ENCODE measurements at places on chromosomes 2 and 18.

DNA sequence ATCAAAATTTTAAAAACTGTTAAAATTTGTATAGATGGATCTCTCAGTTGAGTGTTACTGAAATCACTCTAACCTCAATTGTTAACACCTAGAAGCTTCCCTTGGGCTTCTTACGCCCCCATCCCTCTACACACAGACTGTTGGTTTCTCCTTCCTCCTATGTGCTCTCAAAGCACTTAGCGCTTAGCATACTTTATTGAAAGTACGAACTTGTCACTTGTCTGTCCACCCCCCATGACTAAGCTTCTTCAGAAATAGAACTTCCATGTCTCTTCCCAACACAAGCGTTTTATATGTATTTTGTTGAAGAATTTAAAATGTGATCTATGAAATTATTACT is 441 bp downstream of the MPHOSPH10 start:
- no peak for DNase-seq

GRCh38 chr2:197195518-197195917 is 115.1 kb downstream of the ANKRD44 start:
- DNase-seq, result no peak

- DNase-seq, result no peak
These were observed 4.0 kb downstream of the KANSL1L start for GRCh38 chr2:210167227-210167626.

- no peak for DNase-seq
These were observed 241.0 kb upstream of the RBBP8 start for GRCh38 chr18:22691946-22692710.

DNA sequence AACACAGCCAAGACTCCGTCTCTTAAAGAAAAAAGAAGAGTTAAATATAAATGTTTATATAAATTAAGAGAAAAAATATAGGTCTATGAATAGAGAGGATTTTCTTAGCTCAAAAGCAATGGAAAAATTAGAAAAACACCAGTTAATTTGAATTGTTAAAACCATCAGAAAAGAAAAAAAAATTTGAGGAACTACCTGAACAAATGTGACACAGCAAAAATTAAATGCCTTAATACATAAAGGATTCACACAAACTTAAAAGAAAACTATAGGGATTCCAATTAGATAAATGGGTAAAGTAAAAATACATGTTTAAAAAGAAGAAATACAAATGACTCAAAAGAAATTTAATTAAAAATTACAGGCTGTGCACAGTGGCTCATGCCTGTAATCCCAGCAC is 147.9 kb upstream of the DNMT3A start:
- DNase-seq, result no peak

GRCh38 chr18:59996370-59996966 is 96.7 kb downstream of the PMAIP1 start:
- DNase-seq, result no peak

DNA sequence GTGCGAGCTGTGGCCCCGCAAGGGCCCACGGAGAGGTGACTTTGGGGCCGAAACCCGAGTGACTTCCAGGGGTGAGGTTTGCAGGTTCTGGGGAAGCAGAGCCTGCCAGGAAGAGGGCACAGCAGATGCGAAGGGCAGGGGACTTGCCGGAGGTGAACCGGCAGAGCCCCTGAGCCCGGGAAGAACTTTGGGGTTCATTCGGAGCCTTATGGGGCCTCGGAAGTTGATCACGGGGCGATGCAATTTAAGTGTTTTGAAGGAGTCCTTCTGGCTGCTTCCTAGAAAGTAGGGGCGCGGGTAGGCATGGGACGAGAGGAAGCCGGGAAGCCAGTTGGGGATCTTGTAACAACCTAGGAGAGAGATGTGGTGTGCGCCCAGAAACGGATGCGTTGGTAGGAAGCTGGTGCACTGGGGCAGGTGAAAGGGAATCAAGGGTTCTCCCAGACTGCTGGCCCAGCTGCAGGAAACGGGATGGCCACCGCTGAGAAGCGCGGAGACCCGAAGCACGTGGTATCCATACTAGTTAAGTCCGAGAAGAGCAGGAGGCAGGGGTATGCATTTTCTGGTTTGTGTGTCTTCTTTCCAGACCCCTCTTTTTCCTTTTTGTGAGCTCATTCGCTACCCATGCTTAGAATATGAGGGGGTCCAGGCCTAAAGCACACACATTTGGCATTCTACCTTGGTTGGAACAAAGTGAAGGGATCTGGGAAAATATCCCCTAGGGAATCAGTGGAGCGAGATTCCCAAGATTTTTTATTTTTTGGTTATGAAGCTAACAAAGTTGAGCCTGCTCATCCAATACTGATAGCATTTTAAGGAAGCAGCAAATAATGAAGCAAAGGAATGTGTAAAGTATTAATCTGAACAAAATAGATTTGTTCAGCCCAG is 758 bp downstream of the SCLY start:
- no peak for DNase-seq

DNA sequence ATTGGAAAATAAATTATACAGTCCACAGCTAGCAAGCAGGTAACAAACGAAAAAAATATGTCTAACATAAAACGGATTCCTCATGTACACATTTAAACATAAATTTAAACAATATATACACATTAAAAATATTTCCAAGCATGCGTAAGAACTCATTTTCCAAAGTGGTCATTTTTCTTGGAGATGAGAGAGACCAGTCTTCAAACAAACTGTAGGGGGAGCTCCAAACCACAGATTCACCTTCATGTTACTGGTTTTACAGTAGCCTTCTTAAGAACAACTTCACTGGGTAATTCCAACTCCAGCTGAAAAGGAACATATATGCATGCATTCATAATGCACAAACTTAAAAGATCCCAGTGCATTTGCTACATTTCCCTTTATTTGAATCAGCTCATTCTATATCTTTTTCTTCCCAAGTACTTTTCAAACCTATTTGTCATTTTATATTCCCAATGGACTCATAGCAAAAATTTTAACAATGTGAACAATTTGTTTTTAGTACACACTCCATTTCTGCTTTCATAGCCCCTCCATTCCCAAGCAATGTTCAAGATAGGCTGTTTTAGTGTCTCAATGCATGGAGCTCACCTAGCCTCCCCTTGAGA is 4.7 kb upstream of the STAMBP start:
- DNase-seq, result no peak

DNA sequence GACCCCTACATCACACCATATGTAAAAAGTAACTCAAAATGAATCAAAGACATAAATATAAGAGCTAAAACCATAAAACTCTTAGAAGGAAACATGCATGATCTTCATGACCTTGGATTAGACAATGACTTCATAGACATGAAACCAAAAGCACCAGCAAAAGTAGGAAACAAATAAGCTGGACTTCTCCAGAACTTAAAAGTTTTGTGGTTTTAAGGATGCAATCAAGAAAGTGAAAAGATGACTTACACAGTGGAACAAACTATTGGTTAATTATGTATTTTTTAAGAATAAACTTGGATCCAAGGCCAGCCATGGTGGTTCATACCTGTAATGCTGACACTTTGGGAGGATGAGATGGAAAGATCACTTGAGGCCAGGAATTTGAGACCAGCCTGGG is 150.2 kb downstream of the GALNT1 start:
- no peak for DNase-seq

DNA sequence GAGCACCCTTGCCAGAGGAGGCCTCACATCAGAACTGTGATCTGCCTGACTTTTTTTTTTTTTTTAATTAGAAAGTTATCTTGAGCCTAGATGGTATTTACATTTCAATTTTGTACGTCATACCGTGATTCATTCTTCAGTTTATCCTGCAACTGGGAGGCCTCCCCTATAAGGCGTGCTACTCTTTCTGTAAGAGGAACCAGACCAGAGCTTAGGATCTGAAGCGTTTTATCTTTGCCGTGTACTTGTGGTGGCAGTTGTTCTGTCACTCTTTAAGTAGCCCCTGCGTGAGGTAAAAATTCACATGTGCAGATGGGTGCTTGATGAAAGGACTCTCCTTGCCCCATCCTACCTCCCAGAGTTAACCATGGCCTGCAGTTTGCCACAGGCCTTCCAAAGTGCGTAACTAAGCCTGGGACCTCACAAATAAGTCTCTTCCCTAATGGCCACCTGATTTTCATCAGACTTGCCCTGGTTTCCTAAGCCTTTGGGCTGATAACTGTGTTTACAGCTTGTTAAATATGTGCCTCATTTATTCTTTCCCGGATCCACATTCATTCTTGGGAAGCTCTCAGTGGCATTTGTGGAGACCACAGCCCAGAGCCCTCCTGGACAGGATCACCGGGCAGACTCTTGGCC is 96.0 kb downstream of the MTCL1 start:
- no peak for DNase-seq

- DNase-seq, result no peak
These were observed 194.3 kb downstream of the GALNT1 start for GRCh38 chr18:35775887-35776286.

- no peak for DNase-seq
These were observed 638.4 kb upstream of the POU3F3 start for GRCh38 chr2:104215269-104216161.

- DNase-seq, result no peak
These were observed 43.9 kb upstream of the NEMP2 start for GRCh38 chr2:190578158-190579057.

DNA sequence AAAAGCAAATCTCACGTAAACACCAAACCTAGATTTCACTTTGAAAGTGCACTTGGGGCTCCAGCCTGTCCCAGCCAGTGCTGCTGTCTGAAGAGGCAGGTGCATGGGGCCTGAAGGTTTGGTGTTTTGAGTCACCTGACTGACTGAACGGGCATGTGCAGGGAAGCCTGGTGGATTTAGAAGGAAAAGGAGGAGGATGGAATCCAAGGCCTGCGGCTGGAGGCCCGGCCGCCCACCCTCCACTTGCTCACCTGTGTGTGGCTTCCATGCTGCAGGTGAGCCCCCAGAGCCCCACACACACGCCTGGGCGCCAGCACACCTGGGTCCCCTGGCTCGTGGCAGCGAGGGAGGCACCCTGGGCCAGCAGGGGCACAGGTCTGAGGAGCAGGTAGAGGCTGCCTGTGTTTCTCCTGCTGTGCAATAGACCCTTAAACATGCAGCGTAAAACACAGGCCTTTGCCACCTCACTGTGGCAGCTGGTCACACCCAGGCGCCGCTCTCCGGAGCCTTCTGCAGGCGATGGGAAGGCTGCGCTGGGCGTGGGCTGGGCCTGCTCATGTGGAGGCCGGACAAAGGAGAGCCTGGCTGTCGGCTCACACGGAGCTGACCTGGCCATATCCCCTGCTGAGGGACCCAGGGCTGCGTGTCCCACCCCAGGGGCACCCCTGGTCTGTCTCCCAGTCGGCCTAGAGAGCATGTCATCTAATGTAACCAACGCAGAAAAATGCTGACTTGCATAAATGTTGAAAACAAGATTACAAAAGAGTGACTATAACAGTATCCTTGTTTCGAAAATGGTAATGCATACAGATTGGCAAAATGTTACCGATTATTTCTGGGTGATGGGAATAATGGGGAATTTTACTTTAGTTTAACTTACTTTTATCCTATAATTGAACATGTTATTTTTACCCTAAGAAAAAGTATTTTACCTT is 71.3 kb downstream of the TMEM18 start:
- no peak for DNase-seq

DNA sequence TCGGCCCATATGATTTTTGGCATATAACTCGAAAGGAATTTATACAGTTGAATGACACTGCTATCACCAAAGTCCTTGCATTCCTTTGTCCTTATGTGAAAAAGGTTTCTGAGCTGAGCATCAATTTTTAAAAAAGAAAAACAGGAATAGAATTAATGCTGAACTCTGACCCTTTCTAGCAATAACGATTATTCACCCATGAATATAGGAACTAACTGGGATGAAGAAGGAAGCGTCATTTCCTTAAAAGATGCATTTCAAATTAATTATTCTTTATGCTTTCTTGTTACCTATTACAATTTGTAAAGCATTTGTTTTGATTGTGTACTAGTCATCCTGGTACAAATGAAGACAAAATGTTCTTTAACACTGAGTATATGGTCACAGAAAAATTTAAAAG is 19.3 kb downstream of the TMEM247 start:
- no peak for DNase-seq

- no peak for DNase-seq
These were observed 90.5 kb downstream of the ASAP2 start for GRCh38 chr2:9297156-9297555.

GRCh38 chr2:48771241-48772014 is 15.9 kb upstream of the LHCGR start:
- no peak for DNase-seq
